Activated T-cell treated with anti-CD3 and anti-CD28 coated beads for 48 hours (primary cell): ENCODE measurements at places on chromosomes 7 and 10.

DNA sequence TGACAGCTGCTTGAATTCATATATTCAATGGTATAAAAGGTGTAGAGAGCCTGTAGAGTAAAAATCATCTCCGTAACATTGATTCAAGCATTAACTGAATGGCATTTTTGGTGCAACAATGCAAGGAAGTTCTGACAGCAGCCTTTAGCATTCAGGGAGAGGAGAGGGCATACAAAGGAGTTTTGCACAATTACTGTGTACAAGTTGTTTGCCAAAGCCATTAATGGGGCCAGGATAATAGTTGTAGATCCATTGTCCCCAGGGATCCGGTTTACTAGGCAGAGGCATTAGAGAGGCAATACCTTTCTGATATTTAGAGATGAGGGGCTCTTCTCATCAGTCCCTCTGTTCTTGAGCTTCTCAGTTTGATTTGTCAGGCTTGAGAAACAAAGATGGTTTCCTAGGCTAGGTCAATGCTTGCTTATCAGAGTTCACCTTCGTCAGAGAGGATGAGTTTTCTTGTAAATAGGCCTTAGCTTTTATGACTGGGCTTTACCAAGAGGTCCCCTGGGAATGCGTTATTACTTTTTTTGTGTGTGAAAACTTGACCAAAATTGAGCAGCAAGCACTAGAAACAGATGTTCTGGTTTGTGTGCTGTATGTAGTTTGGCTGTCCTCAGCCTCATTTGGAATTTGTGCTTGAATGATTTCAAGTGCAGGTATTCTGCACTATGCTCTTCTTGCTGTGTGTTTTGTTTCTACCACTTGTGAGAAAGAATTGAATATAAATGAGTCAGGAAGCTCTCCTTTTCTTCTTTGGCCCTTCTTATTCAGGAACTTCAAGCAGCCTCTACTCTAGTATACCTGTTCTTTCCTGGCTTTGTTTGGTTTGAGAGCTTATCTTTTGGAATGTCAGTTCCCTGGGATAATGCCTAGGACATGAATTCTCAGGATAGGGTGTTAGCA lies 32.0 kb downstream of the SND1 start:
- DNase-seq: no peak

DNA sequence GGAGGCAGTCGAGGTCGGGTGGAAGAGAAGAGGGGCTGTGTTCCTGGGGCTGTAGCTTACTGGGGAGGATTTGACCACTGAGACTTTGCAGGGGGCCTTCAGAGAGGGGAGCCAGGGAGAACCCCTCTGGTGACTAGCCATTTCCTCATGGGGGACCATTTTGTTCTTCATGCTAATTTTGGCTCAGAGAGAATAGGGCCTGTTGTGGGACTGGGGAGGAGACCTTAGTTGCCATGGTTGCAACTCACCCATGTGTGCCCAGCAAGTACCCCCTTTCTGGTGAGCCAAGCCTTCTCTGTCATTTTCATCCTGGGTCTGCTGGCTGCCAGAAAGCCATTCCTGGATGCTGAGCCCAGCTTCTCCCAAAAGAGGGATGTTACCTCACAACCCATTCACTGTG lies 120.9 kb downstream of the GRK5 start:
- no peak for DNase-seq

- no peak for DNase-seq
Observed at GRCh38 chr7:117281562-117281961, 41.3 kb downstream of the WNT2 start.

DNA sequence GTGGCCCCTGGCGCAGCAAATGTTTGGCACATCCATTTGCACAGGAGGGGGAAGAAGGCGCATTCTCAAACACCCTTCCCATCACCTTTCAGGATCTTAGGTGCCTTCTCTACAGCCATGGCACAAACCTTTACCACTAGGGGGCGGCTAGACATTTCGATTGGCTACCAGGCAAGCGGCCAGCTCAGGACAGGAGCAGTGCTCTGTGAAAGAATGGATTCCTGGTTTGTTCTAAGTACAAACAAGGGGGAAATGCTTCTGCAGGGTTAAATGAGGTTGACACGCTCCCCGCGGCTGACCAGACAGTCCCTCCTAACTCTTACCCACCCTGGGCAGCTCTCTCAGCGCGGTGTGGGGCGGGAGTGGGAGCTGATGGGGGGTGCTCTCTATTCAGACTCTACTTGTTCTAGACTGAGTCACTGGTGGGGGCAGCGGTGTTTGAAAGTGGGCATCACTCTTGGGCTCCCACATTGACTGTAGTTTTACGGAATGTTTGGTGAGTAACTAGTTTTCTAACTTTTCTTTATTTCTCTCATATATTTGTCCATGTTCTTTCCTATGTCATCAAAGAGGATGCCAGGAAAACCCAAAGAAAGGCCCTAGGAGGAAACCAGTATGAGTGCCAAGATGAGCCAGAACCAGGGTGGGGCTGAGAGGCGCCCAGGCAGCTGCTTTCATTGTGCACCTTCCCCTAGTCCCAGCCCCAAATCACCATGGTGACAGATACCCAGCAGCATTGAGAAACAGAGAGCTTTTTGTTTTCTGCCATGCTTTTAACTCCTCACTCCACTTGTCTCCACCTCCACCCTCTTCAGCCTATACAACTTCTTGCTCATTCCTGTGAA lies 61.4 kb upstream of the GPR158 start:
- DNase-seq: peak; percentile 27

- no peak for DNase-seq
Observed at GRCh38 chr7:137618748-137619147, 228.0 kb downstream of the DGKI start.

GRCh38 chr10:126222736-126223511 lies 165.4 kb downstream of the ADAM12 start:
- no peak for DNase-seq

- DNase-seq: no peak
Observed at GRCh38 chr7:101952355-101953247, 135.2 kb downstream of the CUX1 start.

- no peak for DNase-seq
Observed at GRCh38 chr7:28258240-28258639, 77.6 kb upstream of the JAZF1 start.

DNA sequence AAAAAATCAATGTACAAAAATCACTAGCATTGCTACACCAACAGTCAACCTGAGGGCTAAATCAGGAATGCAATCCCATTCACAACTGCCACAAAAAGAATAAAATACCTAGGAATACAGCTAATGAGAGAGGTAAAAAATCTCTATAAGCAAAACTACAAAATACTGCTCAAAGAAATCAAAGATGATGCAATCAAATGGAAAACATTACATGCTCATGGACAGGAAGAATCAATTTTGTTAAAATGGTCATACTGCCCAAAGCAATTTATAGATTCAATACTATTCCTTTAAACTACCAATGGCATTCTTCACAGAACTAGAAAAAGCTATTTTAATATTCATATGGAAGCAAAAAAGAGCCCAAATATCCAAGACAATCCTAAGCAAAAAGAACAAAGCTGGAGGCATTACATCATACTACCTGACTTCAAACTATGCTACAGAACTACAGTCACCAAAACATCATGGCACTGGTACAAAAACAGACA lies 116.3 kb downstream of the HPSE2 start:
- no peak for DNase-seq

DNA sequence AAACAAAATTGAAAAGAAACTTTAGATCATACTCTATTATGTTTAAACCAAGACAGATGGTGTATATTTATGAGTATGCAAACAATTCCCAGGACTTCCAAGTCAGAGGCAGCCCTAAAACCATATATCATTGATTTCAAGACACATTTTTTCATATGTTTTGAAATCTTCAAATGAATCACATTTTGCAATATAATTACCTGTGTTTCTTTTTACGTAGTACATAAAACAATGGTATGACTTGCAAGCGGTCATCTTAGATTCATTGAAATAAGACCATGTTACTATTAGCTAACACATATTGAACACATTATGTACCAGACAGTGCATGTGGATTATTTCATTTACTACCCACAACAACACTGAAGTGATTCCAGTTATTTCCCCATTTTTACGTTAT lies 14.9 kb downstream of the SMURF1 start:
- no peak for DNase-seq

GRCh38 chr10:114336823-114337509 lies 67.3 kb downstream of the AFAP1L2 start:
- no peak for DNase-seq

DNA sequence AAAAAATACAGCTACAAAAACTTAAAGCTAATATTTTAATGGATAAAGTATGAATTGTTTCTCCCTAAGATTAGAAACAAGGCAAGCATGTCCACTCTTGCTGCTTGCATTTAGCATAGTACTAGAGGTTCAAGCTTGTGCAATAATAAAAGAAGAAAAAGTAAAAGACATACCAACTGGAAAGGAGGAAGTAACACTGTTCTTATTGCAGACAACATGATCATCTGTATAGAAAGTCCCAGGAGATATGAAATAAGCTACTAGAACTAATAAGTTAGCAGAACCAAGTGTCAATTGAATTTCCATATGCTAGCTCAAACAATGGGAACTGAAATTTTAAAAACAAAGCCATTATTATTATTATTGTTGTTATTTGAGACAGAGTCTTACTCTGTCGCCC lies 20.0 kb upstream of the RABGEF1 start:
- DNase-seq: no peak

- no peak for DNase-seq
Observed at GRCh38 chr10:72697716-72698115, 5.8 kb downstream of the MCU start.

GRCh38 chr7:23196306-23196705 lies 14.5 kb downstream of the NUP42 start:
- DNase-seq: no peak

GRCh38 chr7:45196374-45196773 lies 38.8 kb downstream of the RAMP3 start:
- peak; percentile 63 for DNase-seq

DNA sequence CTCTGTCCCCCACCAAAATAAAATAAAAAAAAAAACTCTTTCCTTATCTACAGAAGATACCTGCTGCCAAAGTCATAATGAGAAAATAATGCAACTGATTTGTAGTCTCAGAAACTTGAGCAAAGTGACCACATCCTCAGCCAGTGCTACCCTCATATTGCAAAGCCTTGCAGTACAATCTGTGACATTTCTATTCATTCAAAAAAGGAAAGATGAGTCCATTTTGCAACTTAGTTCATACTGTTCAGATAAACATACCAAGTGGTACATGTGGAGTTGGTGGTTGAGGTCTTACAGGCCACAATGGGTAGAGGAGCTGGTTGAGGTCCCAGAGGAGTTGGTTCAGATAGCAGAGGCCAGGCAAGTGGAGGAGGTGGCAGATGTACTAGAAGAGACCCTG lies 6.5 kb upstream of the EIF5AL1 start:
- no peak for DNase-seq

GRCh38 chr10:78920011-78920410 lies 148.8 kb upstream of the ZMIZ1 start:
- DNase-seq: no peak

- DNase-seq: no peak
Observed at GRCh38 chr7:117347962-117348672, 25.3 kb upstream of the WNT2 start.

DNA sequence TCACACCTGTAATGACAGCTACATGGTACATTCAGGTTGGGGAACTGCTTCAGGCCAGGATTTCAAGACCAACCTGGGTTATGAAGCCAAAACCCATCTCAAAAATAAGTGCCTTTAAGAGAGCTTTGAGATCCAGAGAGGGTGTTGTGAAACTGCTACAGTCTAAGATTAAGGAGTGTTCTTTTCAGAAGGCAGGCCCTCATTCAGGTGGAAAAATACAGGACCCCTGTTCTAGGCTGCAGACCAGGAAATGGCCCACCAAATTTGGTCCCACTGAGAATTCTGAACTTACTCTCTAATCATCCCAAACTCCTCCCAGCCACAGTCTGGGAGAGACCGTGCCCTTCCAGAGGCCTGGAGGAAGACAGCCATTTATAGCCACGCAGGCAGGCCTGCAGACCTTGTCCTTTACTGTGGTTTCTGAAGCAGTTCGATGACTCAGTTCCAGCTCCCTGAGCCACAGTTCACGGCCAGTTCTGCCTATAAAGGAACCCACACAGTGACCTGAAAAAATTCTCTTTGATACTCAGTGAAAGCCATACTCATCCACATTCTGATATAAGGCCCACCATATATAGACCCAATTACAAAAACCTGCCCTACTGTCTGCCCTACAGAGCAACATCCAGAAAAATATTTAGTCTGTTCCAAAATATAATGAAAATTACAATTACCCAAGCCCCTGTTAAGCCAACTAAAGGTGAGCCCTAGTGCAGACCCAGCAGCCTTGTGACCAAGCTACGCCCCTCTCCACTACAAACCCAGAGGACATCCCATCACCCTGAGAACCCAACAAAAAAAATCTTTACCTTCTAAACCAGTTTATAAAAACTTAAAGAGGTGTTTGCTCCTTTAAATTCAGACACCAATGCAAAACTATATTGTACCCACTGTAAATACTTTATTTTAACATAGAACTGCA lies 21.2 kb downstream of the ZNF680 start:
- DNase-seq: no peak

- DNase-seq: no peak
Observed at GRCh38 chr10:62278441-62278910, 9.8 kb upstream of the RTKN2 start.

- no peak for DNase-seq
Observed at GRCh38 chr7:18119985-18120384, 92.3 kb upstream of the PRPS1L1 start.

DNA sequence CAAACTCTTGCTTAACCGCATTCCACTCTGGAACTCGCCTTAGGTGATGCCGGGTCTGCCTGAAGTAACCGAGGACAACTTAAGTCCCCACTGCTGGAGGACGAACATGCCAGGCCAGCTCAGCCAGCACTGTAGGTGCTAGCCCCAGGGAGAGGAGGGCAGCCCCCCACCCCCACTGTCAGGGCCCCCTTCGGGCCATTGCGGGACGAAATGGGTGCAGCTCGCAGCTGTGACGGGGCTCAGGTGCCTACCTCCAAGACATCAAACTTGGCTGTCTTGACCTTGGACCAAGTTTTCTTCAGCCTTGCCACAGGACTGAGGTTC lies 60.4 kb downstream of the CSGALNACT2 start:
- DNase-seq: no peak

DNA sequence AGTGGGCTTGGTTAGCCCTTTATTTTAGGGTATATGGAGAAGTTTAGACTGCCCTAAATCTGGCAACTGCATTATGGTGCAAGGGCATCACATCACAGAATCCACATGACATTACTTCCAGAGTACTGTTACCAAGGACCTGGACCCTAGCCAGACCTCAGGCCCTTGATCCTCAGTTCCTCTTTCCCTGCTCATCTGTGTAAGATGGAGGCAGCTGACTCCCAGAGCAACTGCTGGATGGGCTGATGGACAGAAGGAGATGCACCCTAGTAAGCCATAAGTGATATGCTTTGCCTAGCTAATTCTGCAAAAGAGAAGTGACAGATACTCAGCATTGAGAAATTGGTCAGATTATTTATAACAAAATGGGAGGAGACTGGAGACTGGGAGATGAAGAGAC lies 131.7 kb downstream of the DYNC1I1 start:
- DNase-seq: no peak

DNA sequence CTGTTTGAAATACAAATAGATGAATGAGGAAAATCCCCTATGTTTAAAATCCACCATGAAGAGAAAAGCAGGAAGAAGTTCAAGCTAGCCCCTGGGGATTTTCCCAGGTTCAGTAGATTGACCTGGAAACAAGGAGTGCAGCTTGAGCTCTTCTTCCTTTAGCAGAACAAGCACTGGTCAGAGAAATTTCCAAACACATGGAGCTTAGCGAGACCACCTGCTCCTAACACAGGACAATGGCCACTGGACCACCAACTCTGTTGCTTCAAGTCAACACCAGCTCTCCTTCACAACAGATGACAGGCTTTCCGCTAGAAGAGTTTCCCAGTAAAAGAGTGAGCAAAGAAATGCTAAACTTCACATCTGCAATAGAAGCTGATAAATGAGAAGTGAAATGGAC lies 9.4 kb upstream of the FBXW4 start:
- DNase-seq: no peak
